Activated CD8-positive, alpha-beta memory T cell treated with anti-CD3 and anti-CD28 coated beads, Interleukin-2, amount 50 U/mL, for 4 hours (primary cell): ENCODE measurements at places on chromosomes 11 and 22.
A peak's percentile ranks its signal among the peaks of the same experiment; 100 is the strongest.

DNA sequence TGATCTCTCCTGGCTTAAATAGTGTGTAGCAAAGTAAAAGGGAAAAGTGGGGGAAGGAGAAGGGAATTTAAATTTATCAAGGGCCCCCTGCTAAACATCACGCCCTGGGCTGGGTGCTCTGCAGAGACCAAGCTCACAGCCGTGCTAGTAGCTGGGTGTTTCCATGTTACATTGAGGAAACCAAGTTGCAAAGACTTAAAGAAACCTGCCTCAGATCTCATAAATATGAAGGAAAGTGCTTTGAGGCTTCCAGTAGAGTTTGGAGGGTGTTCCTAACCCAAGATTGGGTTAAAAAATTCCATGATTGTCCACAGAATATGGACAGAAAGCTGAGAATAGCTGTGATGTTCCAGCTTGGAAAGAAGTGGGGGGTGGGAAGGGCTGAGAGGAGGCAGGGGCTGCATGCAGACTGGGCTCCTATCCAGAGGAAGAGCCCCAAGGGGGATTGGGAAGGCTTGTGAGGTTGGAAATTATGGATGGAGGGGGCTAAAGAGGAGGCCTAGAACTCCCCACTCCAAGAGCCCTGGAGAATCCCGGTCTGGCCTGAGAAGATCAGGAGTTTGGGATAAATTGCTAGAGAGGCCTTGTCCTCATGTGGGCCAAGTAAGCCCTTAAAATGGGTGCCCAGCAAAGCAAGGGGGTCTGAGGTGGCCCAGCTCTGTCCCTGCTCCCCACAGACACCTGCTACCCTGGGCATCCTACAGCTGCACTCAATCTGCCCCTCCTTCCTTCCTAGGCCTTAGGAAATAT, 25.0 kb upstream of the OAF start:
- no peak for DNase-seq

DNA sequence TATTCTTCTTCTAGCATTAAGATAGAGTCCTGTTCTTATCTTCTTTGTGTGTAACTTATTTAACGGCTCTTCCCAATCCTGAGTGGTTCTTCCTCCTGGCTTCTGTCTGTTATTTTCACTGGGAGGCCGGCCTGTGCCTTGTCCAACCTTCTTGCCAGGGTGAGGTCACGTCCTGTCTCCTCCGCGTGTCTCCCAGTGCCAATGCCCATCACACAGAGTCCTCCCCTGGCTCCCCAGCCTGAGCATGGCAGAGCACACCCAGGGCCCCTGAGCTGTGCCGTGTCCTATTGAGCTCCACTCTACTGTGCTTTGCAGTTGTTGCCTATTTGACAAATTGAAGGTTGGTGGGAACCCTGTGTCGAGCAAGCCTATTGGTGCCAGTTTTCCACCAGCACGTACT, 487.3 kb downstream of the BRD1 start:
- DNase-seq = no peak

GRCh38 chr22:20206709-20207215, 55.9 kb upstream of the CCDC188 start:
- DNase-seq = no peak

- DNase-seq = no peak
Measured at GRCh38 chr11:88398791-88399570, 61.4 kb upstream of the CTSC start.

DNA sequence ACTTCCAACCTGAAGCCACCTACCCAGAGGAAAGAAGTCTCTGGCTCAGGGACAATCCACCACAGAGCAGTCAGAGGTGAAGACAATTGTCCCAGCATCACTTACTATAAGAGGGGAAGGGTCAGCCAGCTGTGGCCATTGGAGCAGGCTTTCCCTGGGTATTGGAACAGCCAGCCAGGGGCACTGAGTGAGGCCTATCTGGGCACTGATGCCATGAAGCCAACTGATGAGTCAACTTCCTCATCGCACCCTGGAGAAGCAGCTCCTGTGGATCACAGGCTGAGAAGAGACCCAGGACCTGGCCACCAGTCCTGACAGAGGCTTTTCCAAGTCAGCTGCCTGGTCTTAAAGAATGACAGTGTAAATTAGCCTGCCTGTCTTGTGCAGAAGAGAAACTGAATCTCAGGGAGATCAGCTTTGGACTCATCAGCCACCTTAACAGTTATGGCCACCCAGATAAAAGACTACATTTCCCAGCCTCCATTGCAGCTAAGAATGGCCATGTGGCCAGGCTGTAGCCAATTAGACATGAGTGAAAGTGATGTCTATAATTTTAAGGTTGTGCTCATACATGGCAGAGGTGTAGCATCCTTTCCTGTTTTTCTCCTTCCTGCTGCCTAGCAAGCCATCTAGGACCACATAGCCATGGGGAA, 19.0 kb downstream of the CHST1 start:
- no peak for DNase-seq

GRCh38 chr11:118619444-118620197, 12.2 kb downstream of the PHLDB1 start:
- no peak for DNase-seq

DNA sequence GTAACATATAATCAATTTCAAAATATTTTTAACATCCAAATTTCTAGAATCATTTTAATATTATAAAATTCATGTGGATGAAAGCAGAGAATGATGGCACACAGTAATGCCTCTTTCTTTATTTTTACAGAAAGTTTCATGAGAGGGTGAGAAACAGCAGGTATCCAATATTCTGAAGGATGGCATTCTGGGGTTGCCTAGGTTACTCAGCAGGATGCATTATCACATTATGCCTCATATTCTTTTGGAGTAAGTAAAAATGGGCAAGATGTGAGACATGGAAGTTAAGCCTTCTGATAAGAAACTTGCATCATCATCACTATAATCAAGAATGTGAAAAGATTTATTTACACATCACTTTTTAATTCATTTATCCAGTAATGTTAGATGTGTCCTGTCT, 148.7 kb upstream of the PGR start:
- no peak for DNase-seq

- peak; percentile 41 for DNase-seq
Measured at GRCh38 chr11:5624489-5625279, at the start of gene TRIM34. Gene TRIM34, plus strand, starts transcription at chr11:5625001. Its CDS starts 7,331 bp downstream, at chr11:5632332.

DNA sequence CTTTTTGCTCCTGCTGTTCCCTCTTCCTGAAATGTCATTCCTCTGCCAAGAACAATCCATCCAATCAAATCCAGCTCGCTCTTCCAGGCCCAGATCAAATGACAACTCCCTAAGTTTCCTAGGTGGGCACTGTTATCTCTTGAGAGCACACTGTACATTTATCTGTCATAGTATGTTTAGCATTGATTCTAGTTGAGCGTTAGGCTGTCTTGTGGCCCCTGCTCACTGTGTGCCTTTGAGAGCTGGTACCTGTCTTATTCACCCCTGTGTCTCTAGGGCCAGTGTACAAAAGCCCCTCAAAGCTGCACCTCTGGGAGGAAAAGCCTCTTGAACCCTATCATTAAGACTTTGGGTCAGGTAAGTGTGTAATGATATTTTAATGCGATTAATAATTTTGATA, 7.1 kb upstream of the LMO2 start:
- DNase-seq = no peak

DNA sequence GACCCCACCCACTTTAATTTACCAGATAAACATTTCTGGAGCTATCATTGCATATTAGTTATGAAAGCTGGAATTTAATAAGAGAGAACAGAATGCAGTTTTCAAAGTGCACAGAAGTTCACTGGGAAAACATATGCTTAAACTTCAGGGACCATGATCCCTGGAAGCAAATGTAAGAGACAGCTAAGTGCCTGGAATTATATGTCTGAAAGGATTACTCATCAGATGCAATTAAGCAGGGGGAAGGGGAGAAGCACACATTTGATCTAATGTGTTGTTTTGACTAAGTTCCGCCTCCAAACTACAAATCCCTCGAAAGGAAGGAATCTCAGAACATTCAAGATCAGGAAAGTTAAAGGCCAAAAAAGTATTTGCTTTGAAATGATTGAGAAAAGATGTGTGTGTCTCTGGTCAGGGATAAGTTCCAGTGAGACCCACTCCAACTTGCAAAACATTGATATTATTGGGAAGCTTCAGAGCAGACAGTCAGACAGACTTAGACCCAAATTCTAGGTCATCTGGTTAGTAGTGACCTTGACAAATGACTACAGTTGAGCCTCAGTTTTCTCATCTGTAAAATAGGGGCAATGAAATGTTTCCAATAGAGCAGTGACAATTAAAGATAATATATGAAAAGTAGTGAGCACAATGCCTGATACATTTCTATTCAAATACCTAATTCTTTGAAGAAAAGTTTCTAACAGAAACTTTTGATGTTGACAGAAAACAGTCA, 147.6 kb downstream of the ME3 start:
- DNase-seq = no peak

DNA sequence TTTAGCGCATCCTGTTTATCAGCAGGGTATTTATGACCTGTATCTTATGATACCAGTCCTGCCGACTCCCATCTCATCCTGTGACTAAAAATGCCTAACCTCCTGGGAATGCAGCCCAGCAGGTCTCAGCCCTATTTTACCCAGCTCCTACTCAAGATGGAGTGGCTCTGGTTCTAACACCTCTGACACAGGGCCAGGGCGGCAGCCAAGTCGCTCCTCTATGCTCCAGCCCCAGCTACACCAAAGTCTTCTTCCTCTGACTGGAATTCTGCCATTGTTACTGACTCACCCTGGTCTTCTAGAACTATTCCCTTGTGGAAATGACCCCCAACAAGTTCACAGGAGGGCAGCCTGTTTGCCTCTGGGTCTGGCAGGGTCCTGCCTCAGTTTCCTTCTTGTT, 7.9 kb upstream of the C1QTNF6 start:
- DNase-seq = no peak

DNA sequence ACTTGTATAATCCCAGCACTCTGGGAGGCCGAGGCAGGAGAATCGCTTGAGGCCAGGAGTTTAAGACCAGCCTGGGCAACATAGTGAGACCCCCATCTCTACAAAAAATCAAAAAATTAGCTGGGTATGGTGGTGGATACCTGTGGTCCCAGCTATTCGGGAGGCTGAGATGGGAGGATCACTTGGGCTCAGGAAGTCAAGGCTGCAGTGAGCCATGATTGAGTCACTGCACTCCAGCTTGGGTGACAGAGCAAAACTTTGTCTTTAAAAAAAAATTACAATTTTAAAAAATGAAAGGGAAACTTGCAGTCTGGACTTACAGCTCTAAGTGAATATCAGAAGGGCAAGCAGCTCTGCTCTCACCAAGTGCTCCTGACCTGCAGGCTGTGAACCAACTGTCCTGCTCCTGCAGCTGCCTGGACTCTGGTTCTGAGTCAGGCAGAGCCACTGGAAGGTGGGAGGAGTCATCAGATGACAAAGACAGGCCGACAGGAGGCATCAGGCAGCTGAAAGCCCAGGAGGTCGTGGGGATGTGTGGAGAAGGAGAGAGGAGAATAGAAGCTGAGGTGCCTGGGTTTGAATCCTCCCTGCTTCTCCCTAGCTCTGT, 9.6 kb downstream of the SMTNL1 start:
- no peak for DNase-seq

DNA sequence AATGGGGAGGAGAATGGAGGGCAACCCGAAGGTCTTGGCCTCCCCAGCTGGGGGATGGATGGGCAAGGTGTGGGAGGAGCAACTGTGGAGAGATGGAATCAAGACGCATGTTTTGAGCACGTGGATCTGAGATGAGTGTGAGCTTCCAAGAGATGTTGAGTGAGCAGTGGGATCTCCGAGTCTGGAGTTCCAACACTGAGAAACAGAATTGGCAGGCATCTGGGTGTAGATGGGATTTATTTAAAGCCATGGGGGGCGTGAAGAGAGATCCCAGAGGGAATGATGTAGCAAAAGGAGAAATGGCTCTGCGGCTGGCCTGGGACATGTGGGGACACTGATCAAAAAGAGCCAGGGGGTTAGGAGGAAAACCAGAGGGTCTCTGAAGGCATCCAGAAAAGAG, 95.6 kb downstream of the KIAA1671 start:
- no peak for DNase-seq

GRCh38 chr11:117911694-117912093, 17.5 kb downstream of the TMPRSS13 start:
- DNase-seq = no peak

DNA sequence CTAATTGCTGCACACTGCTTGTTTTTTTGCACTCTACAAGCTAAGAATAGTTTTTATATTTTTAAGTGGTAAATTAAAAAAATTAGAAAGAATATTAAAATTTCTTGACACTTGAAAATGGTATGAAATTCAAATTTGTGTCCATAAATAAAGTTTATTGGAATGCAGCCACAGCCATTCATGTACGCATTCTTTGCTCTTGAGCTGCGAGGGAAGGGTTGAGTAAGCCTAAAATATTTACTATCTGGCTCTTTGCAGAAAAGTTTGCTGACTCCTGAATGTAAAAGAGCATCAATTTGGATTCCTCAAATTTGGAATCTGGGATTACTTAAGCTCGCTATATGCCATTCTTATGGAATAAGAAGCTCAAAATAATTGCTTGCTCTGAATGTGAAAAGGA, 3.4 kb upstream of the ADAMTS8 start:
- no peak for DNase-seq
